ENCODE measurements at places on chromosomes 2 and 18. TPM values are rescaled to one million over a fixed set of nuclear protein-coding genes. Genes with fewer than 3 reads are reported as not detected.

Gene SLC16A14
- 2.2 TPM for total RNA-seq

Gene MARCO
- total RNA-seq, result not detected

GRCh38 chr2:73985308-73986084, 786 bp downstream of the TET3 start:
- H3K4me1 ChIP-seq, result peaks cover 71% of the 10 kb centered on the region
- peak; percentile 83 for DNase-seq
- H3K27ac ChIP-seq, result peak overlapping the region; percentile 73
- no peaks in the 10 kb centered on the region for H3K27me3 ChIP-seq
- peaks cover 44% of the 10 kb centered on the region for H3K36me3 ChIP-seq

GRCh38 chr2:217922101-217923006, 80.4 kb downstream of the TNS1 start:
- H3K27me3 ChIP-seq, result no peaks in the 10 kb centered on the region
- H3K27ac ChIP-seq, result no peak overlapping the region
- DNase-seq, result no peak

- H3K36me3 ChIP-seq, result no peaks in the 10 kb centered on the region
- H3K27ac ChIP-seq, result no peak overlapping the region
- peaks cover 34% of the 10 kb centered on the region for H3K27me3 ChIP-seq
These were observed 153.4 kb upstream of the CCDC150 start for GRCh38 chr2:196486146-196486545.

Gene FAM161A
- 7.3 TPM for total RNA-seq

Gene ABCG8
- not detected for total RNA-seq
